Epithelial cell of esophagus (primary cell): ENCODE measurements at places on chromosomes 5 and 9.

GRCh38 chr5:119187776-119188529 is 117.1 kb downstream of the DMXL1 start:
- DNase-seq, result no peak

GRCh38 chr5:1325191-1325741 is 19.6 kb downstream of the CLPTM1L start:
- DNase-seq, result no peak

- DNase-seq, result no peak
Observed at GRCh38 chr9:131624636-131625507, 79.5 kb downstream of the PRRT1B start.

DNA sequence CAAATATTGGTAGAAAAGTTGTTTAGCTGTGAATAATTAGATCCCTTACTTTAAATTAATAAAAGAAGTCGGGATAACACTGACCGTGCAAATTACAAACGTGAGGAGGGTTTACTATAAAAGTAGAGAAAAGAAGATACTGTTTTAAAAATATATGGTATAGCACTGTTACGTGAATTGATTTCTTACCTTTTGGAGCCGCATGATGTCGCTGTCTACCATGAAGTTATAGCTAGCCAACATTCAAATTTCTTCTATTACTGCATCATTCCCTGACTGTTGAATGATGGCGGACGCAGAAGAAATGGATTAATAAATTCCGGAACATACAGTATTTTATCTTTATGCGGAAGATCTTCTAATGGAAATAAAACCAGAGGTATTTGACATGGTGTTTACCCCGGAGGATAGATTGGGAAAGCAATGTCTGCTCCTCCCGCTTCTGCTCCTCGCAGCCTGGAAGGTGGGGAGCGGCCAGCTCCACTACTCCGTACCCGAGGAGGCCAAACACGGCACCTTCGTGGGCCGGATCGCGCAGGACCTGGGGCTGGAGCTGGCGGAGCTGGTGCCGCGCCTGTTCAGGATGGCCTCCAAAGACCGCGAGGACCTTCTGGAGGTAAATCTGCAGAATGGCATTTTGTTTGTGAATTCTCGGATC is at the start of gene PCDHA6:
Gene PCDHA6, plus strand, starts transcription at position 257 of the 658 bp plus-strand sequence. Its CDS starts 132 bp downstream, at position 389.
- no peak for DNase-seq

- no peak for DNase-seq
Observed at GRCh38 chr5:102922799-102923477, 167.8 kb downstream of the PAM start.

DNA sequence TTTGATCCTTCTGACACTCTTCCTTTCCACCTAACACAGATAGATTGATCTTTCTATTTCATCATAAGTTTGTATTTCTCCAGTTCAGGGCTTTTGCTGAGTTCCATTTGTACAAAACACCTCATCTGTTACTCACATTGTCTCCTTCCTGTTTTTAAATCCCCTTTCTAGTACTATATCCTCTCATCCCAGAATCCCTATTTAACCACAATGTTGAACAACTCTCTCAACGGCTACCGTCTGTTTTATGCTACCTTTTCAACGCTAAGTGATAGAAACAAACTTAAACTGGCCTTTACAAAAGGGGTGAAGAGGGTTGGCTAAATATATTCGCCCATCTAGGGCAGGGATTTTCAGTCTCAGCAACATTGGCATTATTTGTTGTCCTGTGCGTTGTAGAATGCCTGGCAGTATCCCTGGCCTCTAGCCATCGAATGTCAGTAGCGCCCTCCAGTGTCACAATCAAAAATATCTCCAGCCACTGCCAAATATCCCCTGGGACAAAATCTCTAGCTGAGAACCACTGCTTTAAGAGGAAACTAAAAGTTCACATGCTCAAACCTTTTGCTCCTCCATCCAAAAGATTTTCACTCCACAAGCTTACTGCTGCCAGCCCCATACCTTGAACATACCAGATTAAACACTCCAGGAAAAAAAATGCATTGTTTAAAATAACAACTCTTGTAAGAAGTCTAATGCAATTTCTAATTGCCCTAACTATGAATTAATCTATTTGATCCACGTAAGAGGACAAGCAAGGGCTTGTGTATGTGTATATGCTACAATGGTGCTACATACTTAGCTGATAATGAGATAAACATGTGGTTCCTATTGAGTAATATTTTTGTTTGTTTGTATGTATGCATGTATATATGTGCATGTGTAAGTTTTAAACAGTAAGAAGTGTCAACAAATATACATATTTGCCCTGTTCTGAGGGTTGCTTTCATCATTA is 344.0 kb downstream of the PTPRD start:
- peak; percentile 75 for DNase-seq

GRCh38 chr9:86288499-86289198 is 6.3 kb upstream of the ISCA1 start:
- DNase-seq, result no peak

DNA sequence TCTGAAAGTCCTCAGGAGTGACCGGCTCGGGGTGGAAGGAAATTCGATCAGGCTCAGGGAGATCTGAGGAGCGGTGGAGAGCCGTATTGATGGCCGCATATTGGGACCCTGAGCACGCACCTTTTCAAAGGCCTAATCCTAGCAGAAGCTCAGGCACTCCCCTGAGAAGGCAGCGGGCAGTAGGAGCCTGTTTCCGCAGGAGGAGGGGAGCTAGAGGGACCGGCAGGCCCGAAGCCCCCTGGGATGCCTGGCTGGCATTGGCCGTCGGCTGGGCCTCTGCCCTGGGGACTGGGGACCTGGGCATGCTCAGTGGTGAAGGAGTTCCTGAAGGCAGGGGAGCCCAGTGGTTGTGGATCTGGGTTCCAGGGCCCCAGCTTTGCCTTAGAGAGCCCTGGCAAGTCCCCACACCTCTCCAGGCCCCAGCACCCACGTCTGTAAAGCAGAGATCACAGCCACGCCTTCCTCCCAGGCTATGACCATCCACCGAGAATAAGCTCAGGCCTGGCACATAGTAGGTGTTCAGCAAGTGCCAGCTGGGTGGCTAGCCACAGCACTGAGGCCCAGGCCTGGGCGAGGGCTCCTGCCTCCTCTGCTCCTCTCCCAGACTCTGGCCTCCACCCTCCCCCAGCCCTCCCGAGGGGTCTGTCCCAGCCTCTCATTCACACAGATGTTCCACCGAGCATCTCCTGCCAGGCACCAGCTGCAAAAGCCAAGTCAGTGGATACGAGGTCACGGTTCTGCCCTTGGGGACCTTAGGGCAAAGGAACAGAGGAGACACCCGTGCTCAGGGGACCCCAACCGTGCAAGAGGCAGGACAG is 17.2 kb upstream of the QRFP start:
- DNase-seq, result no peak

- DNase-seq, result no peak
Observed at GRCh38 chr9:108748776-108749175, 107.0 kb downstream of the ACTL7B start.

DNA sequence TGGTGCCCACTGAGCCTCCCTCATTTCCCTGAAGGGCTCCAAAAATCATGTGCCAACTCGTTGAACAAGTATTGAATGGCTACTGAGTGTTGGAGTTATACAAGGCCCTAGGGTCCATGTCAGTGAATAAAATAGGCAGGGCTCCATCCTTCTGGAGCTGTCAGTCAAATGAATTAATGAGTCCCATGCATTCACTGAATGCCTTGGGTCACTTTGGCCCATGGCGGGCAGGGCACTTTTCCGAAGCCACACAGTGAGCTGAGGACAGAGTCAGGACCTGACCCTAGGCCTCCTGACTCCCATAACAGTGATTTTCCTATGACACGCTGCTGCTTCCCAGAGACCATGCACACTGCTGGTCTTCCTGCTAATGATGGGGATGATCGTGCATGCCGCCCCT is 27.3 kb upstream of the SLC36A1 start:
- no peak for DNase-seq

GRCh38 chr5:126568206-126568755 is 26.7 kb downstream of the ALDH7A1 start:
- DNase-seq, result no peak

DNA sequence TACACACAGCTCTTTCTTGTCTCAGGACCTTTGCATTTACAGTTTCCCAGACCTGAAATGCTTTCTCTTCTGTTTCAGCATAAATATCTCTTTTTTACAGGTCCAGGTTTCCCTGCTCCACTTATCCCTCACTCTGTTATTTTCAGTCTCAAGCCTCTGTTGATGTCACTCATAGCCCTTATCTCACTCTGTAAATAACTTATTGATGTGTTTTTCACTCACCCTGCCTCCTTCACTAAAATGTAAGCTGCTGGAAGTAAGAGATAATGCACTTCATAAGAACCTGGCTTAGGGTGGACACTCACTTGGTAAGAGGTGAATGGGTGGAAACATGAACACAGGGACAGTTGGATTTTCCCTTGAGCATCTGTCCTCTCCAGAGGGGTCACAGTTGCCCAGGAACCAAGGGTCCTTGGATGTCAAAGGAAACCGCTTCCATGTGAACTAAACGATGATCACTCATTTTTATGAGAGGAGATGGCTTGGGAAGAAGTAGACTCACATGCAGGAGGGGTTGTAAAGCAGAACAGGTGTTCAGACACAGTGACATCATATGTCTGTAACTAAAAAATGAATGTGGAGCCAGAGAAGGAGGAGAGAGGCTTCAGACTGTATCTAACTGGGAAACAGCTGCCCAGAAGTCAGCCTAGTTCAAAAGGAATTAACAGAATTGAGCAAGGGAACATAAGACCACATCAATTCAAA is 5.5 kb upstream of the HTR4 start:
- DNase-seq, result no peak

DNA sequence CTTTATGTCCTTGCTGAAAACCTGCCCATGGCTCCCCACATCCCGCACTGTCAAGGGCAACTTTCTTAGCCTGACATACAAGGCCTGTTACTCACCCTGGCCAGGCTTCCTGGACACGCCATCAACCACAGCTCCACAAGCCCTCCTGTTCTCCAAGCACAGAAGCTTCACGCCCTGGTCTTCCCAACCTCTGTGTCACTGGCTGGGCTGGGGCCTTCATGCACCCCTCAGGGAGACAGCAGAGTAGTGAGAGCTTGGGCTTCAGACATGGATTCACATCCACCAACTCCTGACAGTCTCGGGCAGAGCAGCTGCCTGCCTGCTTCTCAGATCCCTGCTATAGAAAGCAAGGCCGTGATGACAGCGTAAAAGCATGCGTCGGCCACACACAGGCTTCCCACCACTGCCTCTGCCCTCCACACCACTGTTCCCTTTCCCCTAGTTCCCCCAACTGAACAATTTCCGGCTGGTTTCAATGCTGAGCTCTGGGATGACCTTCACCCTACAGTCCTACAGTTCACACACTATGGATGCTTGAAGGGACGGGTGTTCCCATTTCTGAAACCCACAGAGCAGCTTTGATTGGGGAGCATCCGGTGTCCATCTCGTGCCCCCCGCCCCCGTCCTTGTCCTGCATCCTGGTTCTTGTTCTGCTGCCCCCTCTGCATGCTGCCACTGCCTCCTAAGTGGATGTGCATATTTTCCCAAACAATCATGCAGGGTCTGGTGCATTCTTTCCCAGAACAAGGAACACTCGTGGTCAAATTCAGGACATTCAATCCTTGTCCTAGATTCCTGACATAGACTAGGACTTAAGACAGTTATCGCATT is 33.4 kb upstream of the ADAMTS2 start:
- no peak for DNase-seq

DNA sequence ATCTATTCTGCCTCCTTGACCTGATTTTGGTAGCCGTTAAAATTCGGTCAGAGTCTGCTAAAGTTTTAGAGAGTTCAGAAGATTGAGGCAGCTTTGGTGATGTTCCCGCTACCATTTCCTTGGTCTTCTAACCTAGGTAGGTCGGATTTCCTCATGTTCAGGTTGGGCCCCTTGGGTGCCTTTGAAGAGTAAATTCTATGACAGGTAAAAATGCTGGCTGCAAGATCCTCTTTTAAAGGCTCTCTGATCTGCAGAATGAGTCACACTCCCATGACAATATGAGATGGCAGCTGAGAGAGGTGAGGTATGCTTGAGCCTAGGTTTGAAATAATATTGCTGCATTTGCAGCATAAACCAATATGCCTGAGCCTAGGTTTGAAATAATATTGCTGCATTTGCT is 198.9 kb downstream of the TSSK1B start:
- peak; percentile 69 for DNase-seq

GRCh38 chr9:128733256-128733655 is 9.3 kb upstream of the ZDHHC12 start:
- peak; percentile 85 for DNase-seq

DNA sequence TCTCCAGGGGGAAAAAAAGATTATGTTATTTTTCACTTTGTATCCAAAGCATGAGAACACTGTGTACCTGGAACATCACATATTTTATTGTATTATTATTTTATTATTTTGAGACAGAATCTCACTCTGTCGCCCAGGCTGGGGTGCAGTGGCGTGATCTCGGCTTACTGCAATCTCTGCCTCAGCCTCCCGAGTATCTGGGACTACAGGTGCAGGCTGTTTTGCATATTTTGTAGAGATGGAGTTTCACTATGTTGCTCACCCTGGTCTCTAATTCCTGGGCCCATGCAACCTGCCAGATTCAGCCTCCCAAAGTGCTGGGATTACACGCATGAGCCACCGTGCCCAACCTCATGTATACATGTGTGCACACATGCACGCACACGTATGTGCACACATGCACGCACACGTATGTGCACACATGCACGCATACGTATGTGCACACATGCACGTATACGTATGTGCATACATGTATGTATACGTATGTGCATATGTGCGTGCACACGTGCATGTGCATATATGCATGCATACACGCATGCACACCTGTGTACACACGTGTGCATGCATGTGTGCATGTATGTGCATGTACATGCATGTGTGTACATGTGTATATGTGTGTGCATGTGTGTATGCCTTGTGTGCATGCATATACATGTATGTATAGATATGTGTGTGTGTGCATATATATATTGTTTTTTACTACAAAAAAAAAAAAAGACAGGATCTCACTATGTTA is 9.5 kb upstream of the UGCG start:
- DNase-seq, result no peak

DNA sequence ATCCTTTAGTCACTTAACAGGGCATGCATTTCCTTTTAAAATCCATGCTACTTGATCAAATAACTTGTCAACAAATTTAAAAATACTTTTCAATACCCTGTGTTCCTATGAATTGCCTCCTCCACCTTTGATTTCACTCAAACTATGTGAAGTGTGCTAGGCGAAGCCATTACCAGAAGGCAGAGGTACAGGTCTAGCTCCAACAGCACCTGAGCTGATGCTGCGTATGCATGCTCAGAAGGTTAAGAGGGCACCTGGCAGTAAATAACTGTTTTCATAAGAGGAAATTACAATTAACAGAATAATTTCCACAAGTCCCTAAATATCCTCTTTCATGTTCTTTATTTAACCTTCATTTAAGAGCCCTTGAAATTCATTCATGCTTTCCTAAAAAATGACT is 251.8 kb downstream of the EFNA5 start:
- DNase-seq, result no peak
